ENCODE measurements at places on chromosomes 16 and 17.

DNA sequence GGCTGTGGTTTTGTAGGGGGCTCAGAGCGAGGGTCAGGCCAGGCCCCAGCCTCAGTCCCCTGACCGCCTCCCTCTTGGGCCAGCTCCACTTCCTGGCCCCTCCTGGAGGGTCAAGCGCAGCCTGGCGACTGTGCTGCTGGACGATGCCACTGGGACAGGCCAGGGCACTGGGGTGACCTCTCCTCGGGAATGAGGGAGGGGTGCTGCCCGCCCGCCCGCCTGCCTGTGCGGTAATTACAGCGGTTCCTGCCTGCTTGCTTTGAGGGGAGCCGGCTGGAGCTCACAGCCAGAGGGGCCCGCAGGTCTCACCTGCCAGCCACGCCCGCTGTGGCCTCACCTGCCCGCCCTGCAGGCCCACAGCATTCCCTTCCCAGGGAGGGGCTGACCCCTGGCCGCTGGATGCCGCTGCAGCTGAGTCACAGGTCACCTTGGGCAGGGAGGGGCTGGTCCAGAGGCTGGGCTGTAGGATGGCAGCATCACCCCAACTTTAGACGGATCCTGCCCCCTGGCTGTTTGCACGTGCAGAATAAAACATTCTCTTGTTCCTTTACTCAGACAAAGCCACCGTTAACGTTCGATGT is 76.7 kb upstream of the CBX4 start:
- DNase-seq, result no peak

DNA sequence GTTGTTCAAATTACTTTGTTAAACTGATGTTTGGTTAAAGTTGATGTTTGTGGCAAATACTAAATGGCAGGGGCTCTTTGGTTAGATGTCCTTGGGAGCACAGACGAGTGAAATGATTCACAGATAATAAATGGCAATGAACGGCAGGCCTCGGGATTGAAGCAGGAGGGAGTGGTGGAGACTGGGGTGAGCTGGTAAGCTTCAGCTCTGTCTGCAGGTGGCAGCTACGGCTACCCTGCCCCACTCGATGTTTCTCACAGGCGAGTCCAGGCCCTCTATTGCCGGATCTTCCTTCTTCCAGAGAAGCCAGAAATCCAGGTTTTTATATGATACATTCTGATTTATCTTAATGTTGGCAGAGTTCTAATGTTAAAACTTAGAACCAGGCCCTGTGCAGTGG is 144.8 kb upstream of the CACNG5 start:
- DNase-seq, result no peak

- DNase-seq, result no peak
Observed at GRCh38 chr16:82965808-82966207, 339.0 kb downstream of the CDH13 start.

DNA sequence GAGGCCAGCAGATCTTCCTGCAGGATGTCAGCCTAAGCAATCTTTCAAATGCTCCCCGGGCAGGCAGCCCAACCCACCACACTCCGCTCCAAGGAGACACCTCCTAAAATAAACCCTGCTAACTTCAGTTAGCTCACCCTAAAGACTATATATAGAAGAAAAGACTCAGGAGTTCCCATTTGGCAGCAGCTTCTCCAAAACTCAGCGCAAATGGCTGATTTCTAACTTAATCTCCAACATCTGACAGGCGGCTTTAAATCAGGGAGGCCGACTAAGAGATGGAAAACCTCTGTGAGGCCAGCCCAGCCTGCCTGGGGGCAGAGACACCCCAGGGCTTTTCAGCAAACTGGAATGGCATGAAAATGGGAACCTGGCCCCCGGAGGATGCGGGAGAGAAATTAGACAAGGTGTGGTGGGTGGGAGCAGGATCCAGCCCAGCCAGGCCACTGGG is 91.6 kb downstream of the XYLT1 start:
- DNase-seq, result no peak

GRCh38 chr17:63558441-63558840 is 8.2 kb downstream of the DCAF7 start:
- no peak for DNase-seq

DNA sequence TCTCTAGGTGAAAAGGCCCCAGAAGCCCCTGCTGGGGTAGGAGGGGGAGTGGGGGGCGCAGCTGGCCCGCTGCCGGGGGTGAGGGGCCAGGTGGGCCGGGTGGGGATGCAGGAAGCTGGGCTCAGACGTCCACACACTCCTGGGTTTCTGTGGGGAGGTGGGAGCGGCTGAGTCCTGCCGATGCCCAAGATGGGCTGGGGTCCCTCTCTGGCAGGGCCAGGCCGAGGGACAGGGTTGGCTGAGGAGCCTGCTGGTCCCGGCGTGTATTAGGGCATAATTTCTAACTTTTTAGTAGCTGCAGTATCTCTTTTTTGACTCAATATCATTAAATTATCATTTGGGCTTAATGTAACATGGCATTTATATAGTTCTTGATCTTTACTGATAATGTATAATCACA is 121.4 kb upstream of the CORO6 start:
- no peak for DNase-seq

GRCh38 chr17:62309396-62309795 is 71.0 kb upstream of the EFCAB3 start:
- no peak for DNase-seq

- no peak for DNase-seq
Observed at GRCh38 chr17:7579834-7580603, 581 bp downstream of the CD68 start.

DNA sequence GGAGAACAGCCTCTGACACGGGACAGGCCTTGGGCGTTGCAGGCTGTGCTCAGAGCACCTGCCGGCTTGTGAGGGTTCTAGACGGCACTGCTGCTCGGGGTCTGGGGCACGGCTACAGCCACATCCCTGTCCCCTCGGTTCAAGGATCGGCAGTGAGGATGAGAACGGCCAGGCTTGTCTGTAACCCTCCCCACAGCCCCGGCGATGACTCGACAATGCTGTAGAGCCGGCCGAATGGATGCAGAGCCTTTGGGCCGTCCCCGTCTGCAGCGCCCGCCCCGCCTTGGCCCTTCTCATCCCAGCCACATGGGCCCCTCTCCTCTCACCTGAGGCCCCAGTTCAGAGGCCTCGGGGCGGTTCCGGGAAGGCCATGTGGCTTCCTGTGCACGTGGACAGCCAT is 49.0 kb upstream of the METRNL start:
- DNase-seq, result no peak

GRCh38 chr17:31272803-31273202 is 24.2 kb downstream of the OMG start:
- DNase-seq, result no peak

- DNase-seq, result no peak
Observed at GRCh38 chr17:77314601-77315000, 173.8 kb downstream of the SEC14L1 start.

DNA sequence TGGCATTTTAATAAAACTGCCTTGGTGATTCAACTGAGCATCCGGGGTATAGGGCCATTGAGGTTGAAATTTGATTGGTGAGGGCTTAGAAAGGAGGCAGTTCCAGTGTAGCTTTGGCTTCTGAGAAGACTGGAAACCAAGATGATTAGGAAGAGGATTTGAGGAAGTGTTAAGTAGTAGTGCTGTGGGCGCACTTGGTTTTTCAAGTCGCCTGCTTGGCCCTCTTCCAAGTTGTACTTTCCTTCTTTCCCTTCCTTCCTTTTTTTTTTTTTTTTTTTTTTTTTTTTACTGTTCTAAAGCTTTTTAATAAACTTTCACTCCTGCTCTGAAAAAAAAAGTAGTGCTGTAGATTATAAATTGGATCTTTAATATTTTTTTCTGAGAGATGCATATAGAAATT is 320.5 kb downstream of the UTP18 start:
- no peak for DNase-seq

DNA sequence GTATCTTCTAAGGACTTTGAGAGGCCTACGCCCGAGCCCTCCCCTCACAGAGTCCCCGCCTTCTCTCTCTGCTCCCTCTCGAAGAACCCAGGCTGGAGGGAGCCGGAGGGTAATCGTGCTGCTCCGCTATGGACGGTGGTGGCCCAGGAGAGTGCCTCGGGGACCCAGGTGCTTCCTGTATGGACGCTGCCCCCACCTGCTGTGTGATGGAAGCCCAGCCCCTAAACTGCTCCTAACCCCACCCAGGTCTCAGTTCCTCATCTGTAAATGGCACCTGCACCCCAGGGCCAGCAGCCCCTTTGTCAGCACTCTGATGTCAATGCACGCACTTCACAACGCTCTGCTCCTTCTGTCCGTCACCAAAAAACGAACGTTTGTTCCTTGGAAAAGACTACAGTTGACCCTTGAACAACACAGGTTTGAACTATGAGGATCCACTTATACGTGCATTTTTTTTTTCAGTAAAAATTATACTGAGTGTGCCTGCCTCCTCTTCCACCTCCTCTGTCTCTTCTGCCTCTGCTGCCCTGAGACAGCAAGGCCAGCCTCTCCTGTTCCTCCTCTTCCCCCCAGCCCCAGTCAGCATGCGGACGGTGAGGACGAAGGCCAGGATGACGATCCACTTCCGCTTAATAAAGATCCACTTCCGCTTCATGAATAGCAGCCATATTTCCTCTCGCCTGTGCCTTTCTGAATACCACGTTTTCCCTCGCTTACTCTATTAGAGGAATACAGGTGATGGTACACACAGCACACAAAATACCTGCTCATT is 118.3 kb downstream of the BANP start:
- no peak for DNase-seq

- DNase-seq, result peak; percentile 47
Observed at GRCh38 chr17:59914274-59914854, 21.4 kb downstream of the RPS6KB1 start.

DNA sequence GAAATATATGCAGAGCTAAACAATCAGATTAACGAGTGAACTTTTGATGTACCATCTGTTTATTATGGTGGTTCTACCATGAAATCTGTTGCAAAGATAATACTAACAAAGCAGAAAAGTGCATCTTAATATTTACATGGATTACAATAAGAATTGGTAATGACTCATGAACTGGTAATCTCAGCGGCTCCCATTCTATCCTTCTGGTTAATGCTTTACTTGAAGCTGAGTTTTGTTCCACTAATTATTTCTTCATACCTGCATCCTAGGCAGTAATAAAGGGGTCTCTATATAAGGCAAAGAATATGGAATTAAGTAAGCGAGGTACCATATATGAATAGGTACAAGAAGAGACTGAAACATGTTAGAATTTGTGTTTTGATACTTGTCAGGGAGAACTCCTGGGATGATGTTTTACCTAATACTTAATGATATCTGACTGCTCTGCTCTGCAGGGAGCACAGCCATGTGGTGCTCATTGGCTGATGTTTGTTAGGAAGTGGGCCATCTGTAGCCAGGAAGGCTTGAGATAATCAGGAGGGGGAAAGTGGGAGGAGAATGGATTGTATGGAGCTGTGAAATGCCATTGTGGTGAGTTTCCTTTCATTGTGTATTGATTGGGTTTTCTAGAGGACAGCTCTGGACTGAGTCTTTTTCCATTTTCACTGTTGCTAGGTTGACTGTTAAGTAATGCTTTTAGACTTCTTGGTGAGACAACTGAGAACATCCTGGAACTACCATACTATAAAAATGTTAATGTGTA is 52.6 kb downstream of the MAP2K6 start:
- DNase-seq, result no peak

- no peak for DNase-seq
Observed at GRCh38 chr16:85234310-85235204, 122.3 kb upstream of the CIBAR2 start.

GRCh38 chr16:27235055-27235937 is 32.0 kb downstream of the KDM8 start:
- peak; percentile 97 for DNase-seq

- DNase-seq, result no peak
Observed at GRCh38 chr16:72749091-72749490, 298.8 kb downstream of the ZFHX3 start.

DNA sequence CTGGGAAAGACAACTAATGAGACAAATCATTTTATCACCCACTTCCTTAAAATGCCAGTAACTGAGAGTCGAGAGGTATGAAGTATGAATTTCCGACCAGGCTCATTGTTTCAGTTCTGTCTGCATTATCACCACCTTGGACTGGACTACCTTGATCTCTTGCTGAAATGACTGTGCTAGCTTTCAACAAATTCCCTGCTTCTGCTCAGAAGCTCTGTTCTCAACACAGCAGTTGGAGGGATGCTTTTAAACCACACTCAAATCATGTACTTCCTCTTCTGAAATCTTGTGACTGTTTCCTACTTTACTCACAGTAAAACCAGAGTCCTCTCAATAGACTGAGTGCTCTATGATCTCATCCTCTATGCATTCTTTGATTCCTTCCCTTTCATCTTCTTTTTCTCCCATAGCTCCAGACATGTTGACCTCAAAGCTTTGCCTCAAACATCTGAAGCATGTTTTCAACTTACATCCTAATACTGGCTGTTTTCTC is 195.8 kb downstream of the KCNJ2 start:
- no peak for DNase-seq

- DNase-seq, result no peak
Observed at GRCh38 chr16:81189100-81189664, 49.3 kb upstream of the BCO1 start.

DNA sequence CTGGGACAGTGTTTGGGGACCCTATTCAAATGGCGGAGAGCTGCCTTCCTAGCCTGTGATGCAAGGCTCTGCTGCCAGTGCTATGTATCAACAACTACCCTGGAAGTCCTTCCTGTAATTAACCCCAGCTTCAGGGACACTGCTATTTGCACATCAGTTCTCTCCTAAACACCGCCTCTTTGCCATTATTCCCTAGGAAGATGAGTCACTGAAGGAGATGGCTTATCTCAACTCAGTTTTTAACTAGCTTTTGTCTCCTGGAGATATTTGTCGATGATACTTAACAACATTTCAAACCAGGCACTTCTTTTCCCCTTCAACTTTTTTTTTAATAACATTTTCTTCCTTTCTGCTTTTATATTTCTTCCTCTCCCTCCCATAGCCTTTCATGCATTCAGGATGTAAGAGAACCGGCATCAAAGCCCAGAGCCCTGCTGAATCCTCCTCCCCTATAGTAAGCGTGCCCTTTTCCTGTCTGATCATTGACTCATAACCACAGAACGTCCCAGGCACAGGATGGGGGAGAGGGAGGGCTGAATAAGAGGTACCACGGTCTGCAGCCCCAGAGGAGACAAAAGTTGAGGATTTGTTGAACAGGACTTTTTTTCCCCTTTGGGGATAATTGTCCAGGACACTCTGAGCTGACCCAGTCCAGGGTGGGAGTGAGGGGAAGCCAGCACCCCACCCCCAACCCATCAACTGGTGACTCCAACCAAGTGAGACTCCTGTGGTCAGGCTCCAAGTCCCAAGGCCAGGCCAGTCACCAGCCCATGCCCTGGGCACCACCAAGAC is 387.8 kb upstream of the SALL1 start:
- DNase-seq, result no peak

GRCh38 chr17:27239046-27239445 is 54.9 kb upstream of the WSB1 start:
- no peak for DNase-seq

- DNase-seq, result no peak
Observed at GRCh38 chr16:86740906-86741799, 162.8 kb downstream of the FOXL1 start.

DNA sequence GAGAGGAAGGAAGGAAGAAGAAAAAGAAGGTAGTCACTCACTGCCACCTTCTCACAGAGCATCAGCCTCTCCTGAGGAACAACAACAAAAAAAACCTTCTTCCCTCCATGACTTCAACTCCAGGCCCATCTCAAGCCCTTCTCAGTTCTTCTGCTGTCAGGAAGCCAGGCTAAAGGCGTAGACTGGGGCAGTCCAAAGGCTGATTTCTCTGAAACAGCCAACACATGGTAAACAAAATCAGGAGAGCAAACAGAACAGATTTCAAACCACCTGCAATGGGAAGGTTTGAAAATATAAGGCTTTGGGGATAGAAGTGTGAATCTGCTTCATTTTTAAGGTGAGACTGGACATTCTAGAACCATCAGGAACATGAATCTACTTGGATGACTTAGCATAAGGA is 157.3 kb upstream of the DNAH9 start:
- no peak for DNase-seq

GRCh38 chr17:39199820-39200069 is 338 bp upstream of the RPL19 start:
- peak; percentile 91 for DNase-seq
